RWPE2 (cell line): ENCODE measurements at places on chromosomes 6 and 20.

DNA sequence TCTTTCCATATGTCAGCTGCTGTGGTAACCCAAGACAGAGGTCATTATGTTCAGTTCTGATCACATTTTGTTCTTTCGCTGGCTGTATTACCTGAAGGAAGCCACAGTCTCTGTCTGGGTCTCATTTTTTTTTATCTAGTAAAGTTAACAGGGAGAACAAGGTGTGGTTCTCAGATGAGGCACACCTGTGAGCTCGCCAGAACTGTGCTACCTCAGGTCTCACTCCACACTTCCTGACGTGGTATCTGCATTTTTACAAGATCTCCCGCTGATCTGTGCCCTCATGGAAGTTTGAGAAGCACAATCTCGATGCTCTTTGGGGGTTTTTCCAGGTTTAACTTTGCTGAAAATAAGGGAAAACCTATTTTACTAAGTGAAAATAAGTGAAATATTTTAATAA is 169.5 kb upstream of the CENPW start:
- DNase-seq: no peak

DNA sequence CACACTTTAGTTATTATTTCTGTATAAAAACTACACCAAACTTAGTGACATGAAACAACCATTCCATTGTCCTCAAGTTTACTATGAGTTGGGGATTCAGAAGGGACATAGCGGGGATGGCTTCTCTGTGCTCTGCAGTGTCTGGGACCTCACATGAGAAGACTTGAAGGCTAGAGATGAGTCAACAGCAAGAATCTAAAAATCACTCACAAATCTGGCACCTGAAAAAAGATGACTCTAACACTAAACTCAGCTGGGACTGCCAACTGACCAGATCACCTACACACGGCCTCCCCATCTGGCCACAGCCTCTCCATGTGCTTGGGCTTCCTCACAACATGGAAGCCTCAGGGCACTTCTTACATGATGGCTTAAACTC is 63.0 kb upstream of the EYA2 start:
- no peak for DNase-seq

GRCh38 chr6:101824551-101825345 is 431.2 kb downstream of the GRIK2 start:
- DNase-seq: no peak

- DNase-seq: peak; percentile 66
Measured at GRCh38 chr6:141326426-141326825, 806.3 kb upstream of the GJE1 start.

- DNase-seq: no peak
Measured at GRCh38 chr6:140731741-140732140, 1357.3 kb upstream of the CITED2 start.

GRCh38 chr6:19159089-19159488 is 678.1 kb upstream of the ID4 start:
- DNase-seq: no peak

- DNase-seq: no peak
Measured at GRCh38 chr6:5979650-5980420, 26.9 kb downstream of the NRN1 start.

- DNase-seq: no peak
Measured at GRCh38 chr6:53382421-53382820, 33.7 kb upstream of the ELOVL5 start.

- DNase-seq: no peak
Measured at GRCh38 chr6:35451354-35452182, 570 bp upstream of the FANCE start.

DNA sequence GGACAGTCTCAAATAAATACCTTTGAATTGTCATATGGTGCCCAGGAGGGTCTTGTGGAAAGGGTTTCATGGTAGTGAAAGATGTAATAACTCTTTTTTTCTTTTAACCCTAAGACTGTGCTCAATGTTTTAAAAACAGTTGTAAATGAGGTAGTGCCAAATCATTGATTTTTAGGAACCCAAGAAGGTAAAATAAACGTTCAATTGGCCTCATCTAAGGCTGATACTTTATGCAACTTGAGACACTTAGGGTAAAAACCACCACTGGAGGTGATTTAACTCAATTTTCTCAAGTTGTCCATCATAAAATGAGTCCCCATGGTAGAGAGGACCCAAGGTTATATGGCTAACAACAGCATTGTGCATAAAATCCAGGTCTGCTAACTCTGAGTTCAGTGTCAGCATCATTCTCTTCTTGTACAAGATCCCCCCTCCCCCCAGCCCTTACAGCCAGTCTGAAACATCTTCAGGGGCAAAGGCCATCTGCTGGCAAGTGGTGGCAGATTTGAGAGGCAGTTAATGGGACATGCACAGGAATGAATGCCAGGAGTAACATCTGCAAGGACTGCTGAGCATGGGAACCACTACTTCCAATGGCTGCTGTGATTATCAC is 244.4 kb downstream of the GMPR start:
- DNase-seq: no peak

- DNase-seq: no peak
Measured at GRCh38 chr20:38523697-38524096, 51.1 kb downstream of the RALGAPB start.

GRCh38 chr20:17644451-17644850 is 37.6 kb downstream of the RRBP1 start:
- no peak for DNase-seq

DNA sequence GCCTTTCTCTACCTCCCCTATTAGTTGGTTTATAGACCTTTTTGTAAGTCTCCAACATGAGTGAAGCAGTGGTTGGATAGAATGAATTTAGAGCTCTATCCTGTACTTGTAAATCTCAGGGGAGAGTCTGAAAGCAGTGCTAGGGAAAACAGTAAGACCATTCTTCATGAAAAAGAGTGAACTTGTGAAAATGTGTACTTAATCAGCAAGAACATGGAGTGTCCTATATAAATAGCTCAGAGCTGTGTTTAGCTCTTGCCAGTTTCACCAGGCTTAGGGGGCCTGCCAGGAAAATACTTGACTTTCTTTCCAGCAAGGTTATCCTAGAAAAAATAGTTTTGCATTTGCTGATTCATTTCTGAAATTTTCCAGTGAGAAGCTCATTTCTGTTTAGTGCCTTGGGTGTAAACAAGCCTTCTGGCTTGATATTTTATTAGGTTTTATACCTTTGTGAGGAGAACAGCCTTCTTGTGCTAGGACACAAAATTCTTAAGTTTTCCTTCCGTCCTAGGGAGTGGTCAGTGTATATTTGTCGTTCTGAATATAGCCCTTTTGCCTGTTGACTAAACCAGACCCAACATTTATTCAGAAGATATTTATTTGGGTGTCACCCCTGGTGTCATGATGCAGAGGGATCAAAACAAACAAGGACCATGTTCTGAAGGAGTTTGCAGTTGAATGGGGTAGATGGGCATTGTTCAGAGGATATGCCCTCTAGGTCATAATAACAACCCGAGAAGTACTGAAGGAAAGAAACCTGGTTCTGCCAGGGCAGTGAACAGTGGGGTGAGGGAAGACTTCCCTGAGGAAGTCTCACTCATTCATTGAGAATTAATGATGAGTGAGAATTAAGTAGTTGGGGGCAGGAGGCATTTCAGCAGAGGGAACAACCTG is 7.6 kb downstream of the ARFGEF2 start:
- no peak for DNase-seq

GRCh38 chr6:12152023-12152970 is 137.9 kb upstream of the EDN1 start:
- no peak for DNase-seq

DNA sequence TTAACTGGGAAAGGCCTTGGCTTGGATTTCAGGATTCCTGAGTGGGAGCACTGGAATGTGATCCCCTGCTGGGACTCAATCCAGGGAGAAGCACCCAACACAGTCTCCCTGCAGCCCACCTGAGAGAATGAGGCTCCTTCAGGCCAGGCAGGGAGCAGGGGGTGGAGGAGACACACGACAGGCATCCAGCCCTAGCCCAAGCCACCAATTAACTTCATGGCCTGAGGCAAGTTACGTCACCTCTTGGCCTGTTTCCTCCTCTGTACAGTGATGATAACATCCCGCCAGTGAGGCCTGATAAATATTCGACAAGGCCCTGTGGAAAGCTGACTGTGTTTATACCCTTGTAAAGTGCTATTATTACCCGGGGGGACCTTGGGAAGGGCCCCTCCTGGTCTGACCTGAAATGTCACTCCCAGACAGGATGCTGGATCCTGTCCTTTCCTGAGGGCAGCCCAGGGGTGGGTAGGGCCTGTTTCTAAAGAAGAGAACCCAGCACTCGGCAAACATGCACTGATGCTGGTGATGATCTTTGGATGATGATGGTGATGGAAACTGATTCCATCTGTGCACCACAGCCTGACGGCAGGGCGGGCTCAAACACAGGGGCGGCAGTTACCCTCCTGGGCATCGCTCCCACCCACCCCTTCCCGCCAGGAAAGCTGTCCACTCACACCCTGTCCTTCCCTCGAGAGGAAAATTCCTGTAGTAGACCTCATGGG is 12.4 kb downstream of the FRS3 start:
- DNase-seq: no peak

DNA sequence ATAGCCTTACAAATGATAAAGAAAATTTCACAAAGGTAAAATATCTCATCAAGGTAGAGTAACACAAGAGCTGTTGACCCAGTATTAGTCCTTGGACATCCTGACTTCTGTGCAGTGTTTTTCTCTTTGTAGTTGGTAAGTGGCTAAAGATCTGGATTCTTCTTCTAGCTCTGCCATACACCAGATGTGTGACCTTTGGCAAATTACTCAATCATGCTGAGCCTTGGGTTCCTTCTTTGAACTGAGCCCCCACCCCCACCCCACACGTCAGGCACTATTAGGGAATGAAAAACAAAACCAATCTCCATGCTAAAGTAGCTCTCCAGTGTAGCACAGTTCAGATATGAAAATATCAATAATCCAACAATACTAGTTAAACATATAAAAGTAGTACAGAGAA is 15.1 kb upstream of the TRIM39 start:
- DNase-seq: no peak

DNA sequence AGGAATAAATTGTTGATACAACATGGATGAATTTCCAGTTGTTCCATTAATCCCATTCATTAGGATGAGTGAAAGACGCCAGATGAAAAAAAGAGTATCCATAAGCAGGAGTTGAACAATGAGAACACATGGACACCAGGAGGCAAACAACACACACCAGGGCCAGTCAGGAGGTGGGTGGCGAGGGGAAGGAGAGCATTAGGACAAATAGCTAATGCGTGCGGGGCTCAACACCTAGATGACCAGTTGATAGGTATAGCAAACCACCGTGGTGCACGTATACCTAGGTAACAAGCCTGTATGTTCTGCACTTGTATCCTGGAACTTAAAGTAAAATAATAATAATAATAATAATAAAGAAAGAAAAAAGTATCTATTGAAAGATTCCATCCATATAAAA is 11.1 kb downstream of the PCED1A start:
- no peak for DNase-seq

DNA sequence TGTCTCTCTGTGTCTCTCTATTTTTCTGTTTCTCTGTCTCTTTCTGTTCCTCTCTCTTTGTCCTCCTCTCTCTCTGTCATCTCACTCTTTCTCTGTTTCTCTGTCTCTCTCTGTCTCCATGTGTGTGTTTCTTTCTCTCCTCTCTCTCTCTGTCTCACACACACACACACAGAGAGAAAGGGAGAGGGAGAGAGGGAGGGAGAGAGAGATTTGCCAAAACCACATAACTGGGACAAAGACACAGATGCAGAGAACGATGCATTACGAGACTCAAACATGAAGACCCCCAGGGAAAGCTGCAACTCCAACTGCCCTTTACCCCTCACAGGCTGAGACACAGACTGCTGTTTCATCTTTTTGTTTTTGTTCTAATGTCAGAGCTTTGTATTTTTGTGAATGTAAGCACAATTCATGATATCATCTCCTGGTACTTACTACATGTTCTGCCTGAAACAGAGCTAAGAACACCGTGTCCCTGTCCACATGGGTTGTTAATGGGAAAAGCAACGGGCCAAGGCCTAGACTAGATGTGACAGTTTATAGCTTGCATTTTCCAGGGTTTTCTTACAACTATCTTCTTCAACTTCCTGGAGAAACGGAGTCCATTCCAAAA is 177.1 kb upstream of the ARID1B start:
- no peak for DNase-seq

DNA sequence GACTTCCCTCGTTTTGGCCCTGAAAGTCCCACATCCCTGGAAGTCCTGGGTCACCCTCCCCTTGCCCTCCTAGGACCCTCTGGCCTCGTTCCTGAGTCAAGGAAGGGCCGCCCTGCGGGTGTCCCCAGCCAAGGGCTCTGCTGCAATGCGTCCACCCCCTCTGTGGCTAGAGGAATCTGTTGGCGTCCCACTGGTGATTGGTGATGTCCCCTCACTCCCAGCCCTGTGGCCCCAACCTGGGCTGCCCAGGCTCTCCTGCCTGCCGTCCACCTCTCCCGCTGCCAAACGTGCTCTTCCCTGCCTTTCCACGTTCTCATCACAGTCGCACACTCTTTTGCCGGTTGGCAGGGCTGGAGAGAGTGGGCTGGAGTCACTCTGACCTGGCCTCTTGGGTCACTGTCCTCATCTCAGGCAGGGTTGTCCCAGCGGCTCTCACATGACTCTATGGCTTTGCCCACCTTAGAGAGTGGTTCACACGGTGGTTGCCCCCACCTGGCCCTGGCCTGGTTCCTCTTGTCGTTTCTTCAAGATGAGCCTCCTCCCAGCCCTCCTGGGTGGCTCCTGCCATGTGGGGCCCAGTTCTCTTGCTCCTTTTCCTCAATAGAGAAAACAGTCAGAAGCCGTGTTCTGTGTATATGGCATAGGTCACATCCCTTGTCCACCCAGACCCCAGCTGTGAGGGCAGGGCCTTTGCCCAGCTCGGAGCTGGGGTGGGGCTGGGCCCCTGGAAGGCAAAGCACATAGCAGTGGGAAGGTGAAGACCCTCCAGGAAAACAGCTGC is 100.9 kb downstream of the TMEM242 start:
- DNase-seq: no peak

GRCh38 chr6:80921861-80922460 is 815.5 kb downstream of the BCKDHB start:
- no peak for DNase-seq
